Suprapubic skin (tissue), 4 donors: ENCODE measurements at places on chromosomes 4 and X.

DNA sequence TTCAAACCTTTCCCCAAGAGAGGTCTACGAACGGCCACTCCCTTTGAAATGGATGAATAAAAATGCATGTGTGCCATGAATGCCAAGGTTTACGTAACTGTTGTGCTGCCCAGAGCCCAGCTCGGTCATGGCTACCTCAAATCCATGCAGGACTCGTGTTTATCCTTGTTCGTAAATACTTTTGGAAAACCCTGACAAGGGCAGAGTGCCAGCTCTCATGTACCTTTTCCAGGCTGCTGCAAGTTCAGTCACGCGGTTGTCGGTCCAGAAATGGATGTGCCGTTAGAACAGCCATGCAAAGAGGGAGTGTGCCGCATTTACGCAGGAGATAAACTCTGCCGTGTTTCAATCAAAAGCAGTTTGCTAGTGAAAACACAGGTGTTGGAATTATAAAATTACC, 123.4 kb downstream of the AMELX start:
- DNase-seq = no peak

DNA sequence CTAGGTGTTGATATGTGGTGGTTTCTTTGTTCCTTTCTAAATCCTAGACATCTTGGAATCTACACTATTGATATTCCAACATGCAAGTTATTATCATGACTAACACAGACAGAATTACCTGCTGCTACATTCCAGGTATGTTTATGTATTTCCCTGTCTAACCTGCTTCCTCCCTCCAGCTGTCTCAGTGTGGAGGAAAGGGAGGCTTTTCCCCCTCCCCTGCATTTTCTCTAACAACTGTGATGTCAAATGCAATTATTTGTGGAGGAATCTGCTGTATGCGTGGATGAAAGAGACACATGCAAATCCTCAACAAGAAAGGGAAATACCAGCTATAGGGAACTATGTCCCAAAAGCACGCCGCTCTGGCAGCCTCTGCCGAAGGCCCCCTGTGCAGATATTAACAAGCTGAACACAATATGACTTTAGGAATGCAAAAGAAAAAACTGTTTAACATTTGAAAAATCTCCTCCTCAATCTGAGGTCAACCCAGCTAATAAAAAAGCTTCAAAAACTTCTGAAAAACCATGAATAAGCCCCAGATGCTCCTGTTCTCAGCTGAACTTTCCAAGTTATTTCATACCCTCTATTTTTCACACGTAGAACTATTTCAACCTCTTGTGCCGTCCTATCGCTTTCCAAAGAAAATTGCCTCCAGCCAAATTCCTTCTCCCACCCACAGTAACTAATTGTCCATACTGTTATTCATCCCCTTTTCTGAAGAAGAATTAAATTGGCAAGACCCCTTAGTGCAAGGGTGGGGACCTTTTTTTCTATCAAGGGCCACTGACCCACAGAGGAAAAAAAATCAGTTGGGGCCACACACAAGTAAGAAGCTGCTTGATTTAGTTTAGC, 225.1 kb upstream of the GPC4 start:
- DNase-seq = no peak

DNA sequence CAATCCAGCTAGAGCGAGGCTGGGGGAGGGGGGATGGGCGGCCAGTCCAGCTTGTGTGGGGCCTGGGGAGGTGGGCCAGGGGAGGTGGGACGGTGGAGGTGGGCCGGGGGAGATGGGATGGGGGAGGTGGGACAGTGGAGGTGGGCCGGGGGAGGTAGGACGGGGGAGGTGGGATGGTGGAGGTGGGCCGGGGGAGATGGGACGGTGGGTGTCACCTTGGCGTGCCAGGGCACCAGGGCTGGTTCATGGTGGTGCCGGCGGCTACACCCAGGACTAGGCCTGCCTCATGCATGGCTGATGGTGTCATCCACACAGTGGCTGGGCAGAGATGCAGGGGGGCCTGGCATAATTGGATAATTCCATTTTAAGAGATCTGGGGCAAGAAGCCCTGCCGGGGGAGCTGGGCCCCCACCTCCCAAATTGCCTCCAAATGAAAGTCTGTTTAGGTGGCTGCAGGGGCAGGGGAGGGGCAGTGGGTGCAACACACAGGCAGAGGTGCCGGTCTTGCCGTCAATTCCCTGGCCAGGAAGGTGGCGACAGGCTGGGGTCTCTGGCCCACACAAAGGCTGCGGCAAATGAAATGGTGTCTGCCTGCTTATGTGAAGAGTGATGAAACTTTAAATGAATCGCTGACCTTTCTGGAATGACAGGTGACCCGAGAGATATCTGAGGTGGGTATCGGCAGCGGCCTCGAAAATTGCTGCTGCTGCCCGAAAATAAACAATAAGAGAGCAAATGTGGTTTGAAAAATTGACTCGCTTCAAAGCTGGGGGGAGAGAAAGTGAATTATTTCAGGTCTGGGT, 82.1 kb downstream of the FAM53A start:
- peak; percentile 76 for DNase-seq

GRCh38 chr4:176758323-176758722, 34.4 kb downstream of the VEGFC start:
- DNase-seq = no peak

DNA sequence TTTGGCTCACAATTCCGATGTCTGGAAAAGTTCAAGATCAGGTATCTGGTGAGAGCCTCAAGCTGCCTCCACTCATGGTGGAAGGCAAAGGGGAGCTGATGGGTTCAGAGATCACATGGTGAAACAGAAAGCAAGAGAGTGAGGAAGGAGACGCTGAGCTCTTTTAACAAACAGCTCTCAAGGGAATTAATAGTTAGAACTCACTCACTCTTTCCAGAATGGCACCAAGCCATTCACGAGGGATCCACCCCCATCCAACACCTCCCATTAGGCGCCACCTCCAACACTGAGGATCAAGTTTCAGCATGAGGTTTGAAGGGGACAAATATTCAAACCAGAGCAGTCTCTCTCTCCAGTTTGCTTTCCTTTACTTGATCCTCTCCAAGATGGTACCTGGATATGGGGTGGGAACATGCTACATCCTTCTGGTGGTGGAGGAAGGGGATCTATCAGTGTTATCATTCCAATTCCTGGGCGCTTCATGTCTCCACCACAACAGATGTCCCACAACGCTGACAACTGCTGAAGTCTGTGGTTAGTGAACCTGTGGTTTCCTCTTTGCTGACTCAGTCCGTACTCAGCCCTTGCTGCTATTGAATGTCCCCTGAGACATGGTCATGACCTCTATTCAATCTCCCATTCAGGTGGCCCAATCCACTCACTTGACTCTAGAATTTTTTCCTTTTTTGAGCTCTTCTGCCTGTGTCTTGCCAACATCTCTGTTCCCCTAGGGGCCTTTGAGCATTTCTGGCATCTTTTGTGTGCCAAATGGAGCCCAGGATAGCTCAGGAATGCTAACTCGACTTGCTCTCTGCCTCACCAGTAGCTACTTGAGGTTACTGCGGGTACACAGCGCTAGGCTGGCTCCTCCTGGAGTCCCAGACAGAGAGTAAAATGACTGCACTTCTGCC, 395.2 kb downstream of the MID1IP1 start:
- no peak for DNase-seq

GRCh38 chr4:182765987-182766856, 151.0 kb downstream of the DCTD start:
- no peak for DNase-seq
